ENCODE measurements at places on chromosomes 3 and 15.

DNA sequence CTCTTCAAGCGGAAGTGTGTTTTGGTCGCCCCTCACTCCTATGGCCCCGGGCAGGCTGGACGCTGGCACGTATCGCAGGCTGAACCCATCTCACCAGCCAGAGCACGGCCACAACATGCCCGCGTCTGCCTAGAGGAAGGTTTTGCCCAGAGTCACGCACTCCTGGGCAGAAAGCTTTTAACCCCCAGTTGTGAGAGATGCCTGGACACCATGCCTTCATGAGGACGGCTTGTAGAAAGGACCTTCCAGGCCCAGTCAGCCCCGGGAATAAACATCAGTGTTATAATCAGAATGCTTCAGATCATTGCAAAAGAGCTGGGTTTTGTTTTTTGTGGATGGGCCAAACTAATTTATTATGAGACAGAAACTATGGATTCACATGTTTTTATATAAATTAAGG, 16.5 kb downstream of the CYFIP1 start:
- no peak for ATAC-seq

DNA sequence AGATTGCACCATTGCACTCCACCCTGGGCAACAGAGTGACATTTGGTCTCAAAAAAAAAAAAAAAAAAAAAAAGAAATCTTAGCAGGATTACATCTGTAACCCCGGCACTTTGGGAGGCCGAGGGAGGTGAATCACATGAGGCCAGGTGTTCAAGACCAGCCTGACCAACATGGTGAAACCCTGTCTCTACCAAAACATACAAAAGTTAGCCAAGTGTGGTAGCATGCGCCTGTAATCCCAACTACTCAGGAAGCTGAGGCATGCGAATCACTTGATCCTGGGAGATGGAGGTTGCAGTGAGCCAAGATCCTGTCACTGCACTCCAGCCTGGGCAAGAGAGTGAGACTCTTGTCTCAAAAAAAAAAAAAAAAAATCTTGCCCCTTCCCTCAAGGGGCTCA, 40.4 kb downstream of the LIPC start:
- no peak for ATAC-seq

GRCh38 chr15:93452537-93453211, 363.7 kb upstream of the RGMA start:
- no peak for ATAC-seq

DNA sequence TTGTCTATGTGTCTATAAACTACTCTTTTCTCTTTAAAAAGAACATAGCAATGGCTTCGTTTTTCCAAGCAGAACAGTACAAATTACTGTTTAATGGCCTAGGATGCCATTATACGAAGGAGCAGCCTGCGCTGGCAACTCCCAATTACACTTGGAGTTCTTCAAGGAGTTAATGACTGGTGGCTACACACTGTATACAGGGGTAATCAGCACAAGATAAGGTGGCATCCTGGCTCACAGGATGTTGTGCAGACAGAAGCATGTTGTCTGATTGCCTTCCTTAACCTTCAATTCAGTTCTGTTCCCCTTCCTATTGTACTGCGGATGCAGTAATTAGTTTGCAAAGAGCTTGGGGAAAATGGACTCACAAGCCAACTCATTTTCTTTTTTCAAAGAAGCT, 250.7 kb upstream of the ROBO2 start:
- no peak for ATAC-seq

GRCh38 chr15:29059871-29060640, 174.3 kb downstream of the APBA2 start:
- ATAC-seq: no peak

- no peak for ATAC-seq
Observed at GRCh38 chr3:114504941-114505628, 211.3 kb downstream of the TIGIT start.

- peak; percentile 53 for ATAC-seq
Observed at GRCh38 chr3:50550079-50550736, 17.3 kb downstream of the C3orf18 start.

- ATAC-seq: peak; percentile 58
Observed at GRCh38 chr3:58074116-58074715, 66.0 kb downstream of the FLNB start.

DNA sequence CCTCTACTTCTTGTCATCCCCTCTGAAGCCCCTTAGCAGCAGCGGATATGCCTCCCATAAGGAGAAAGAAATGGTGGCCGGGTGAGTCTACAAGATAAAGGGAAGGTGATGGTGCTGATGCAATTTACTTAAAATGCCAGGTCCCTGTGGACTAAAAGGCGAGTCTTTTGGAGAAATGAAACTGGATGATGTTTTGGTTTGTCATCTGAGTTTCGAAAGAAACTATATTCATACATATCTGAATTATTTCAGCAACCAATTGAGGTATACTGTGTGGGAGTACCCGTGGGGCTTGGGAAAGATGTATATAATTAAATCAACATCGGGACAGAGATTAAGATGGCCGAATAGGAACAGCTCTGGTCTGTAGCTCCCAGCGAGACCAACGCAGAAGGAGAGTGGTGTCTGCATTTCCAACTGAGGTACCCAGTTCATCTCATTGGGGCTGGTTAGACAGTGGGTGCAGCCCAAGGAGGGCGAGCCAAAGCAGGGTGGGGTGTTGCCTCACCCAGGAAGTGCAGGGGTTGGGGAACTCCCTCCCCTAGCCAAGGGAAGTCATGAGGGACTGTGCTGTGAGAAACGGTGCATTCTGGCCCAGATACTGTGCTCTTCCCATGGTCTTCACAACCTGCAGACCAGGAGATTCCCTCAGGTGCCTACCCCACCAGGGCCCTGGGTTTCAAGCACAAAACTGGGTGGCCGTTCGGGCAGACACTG, 210.6 kb upstream of the CHRM5 start:
- ATAC-seq: peak; percentile 43

- ATAC-seq: no peak
Observed at GRCh38 chr3:162719684-162720341, 1223.2 kb downstream of the OTOL1 start.

- ATAC-seq: no peak
Observed at GRCh38 chr15:101431301-101431700, 58.2 kb downstream of the PCSK6 start.

GRCh38 chr15:59591356-59591755, 20.2 kb upstream of the GCNT3 start:
- no peak for ATAC-seq

GRCh38 chr3:100260081-100260684, 609 bp upstream of the TBC1D23 start:
- ATAC-seq: no peak

DNA sequence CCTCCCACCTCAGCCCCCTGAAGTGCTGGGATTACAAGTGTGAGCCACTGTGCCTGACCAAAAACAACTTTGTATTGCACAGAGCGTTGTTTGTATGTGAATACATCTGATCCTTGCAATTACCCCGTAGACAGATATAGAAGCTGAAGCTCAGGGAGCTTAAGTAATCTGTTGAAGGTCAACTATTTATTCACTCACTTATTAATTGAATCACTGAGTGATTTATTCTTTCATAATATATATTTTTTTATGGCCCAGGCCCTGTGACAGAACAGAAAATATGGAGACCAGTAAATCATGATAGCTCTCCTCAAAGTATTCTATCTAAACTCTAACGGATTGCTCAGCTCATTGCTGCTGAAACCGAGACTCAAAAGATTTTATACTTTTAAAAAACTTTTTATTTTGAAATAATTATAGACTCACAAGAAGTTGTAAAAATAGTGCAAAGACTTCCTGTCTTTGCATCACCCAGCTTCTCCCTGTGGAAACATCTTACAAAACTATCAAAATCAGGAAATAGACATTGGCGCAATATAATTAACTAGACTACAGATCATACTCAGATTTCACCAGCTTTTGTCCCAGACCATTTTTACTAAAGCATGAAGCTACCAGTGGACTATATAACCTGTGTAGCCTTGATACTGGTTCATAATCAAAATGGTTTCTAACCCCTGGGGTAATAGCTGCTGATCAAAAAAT, 466.1 kb downstream of the PDCD6IP start:
- no peak for ATAC-seq

GRCh38 chr15:58875343-58875742, 58.1 kb downstream of the SLTM start:
- ATAC-seq: no peak

GRCh38 chr3:62019906-62020305, 353.4 kb downstream of the FEZF2 start:
- no peak for ATAC-seq

GRCh38 chr3:128557531-128558280, 64.7 kb upstream of the GATA2 start:
- ATAC-seq: no peak

- ATAC-seq: no peak
Observed at GRCh38 chr15:85354461-85354860, 25.9 kb upstream of the AKAP13 start.

GRCh38 chr3:127573912-127574311, 16.6 kb downstream of the TPRA1 start:
- ATAC-seq: no peak

DNA sequence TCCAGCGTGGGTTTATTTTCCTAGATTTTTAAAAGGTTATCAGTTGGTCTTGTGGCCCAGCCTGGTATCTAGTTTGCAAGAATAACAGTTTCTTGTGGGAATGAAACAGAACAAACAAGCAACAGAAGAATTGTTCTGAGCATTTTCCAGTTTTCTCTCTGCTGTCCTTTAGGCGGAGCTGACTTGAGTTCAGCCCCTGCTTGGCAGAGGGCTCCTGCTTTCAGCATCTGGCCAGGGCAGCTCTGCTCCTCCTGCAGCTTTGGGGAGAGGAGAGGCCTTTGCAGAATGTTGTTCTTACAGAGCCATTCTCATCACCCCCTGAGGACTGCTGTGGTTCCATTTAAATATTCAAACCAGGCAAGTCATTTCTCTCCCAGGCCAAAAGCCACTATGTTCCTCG, 117.7 kb downstream of the ALDH1A2 start:
- no peak for ATAC-seq

- no peak for ATAC-seq
Observed at GRCh38 chr3:5232570-5232969, 45.1 kb downstream of the EDEM1 start.

DNA sequence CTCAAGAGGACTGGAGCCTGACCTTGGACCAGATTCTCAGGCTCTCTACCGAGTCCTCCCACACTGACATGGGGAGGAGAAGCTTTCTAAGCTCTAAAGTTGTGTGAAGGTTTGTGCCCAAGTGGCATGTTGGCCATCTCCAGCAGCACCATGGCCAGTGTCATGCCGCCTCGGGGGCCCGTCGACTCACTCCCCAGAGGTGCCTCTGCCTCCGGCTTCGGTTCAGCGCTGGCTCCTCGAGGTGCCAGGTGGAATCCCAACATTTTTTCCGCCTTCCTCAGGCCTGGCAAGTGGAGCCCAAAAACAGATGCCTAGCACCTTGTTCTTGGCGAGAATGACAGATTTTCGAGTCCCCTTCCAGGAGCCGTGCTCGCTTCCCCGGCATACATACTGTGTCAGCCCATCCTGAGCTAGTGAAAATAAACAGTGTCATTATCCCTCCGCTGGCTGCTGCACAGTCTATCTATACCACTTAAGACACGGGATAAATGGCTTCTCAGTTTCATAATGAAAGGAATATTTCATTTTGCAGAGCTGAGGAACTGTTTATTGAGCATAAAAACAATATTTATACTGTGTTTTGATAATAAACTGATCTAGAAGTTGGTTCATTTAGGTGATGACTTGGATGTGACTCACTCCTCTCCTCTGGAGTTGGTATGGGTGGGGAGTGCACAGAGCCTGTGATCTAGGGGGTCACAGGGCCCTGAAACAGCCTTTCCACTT, 328.5 kb upstream of the TLE3 start:
- no peak for ATAC-seq

GRCh38 chr15:62482785-62483429, 317.8 kb upstream of the C2CD4B start:
- peak; percentile 81 for ATAC-seq

- ATAC-seq: no peak
Observed at GRCh38 chr3:40876496-40876895, 322.8 kb upstream of the CTNNB1 start.

- no peak for ATAC-seq
Observed at GRCh38 chr15:39113741-39114140, 467.1 kb upstream of the THBS1 start.

DNA sequence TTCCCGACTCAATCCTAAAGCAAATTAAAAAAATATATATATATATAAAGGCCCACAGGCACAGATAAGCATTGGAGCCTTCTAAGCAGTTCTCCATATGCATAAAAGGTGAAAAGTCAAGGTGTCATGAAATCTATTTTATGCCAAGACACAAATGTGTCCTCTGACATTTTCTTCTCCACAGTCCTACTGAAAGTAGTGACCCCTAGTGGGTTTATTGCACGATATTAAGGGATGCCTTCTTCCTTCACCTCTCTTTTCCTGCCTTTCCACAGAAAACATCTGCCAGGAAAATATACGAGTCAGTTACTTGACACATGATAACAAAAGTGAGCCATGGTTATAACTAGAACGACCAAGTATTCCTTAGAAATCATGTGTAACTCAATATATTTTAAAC, 303.2 kb downstream of the TIGIT start:
- ATAC-seq: no peak

GRCh38 chr3:31251083-31251482, 281.6 kb upstream of the STT3B start:
- ATAC-seq: no peak

DNA sequence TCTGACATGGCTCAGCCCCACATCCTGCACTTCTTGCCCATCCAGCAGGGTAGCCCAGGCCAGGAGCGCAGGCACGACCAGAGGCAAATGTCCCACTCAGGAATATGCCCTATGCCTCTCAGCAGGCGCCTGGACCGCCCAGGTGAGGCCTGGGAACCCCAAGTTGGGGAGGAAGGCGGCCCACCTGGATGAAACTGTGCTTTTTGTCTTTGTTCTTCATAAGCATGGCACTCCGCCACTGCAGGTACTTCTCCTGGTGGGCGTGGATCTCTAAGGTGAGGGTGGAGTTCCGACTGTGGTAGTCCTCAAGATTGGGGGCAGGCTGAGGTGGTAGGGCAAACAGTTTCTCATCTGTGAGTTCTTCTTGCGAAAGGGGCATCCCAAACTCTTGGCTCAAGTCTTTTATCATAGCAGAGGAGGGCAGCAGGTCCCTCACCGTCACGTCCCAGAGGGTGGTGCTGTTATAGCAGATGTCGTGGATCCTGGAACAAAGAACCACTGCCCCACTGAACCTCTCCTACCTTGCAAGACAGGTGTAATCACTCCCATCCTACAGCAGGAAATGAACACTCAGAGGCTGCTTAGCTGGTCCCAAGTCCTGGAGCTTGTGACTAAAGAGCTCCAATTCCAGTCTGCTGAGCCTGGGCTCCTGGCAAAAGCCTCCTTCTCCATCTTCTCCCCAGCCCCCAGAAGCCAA, 53.2 kb downstream of the ACAD9 start:
- no peak for ATAC-seq

DNA sequence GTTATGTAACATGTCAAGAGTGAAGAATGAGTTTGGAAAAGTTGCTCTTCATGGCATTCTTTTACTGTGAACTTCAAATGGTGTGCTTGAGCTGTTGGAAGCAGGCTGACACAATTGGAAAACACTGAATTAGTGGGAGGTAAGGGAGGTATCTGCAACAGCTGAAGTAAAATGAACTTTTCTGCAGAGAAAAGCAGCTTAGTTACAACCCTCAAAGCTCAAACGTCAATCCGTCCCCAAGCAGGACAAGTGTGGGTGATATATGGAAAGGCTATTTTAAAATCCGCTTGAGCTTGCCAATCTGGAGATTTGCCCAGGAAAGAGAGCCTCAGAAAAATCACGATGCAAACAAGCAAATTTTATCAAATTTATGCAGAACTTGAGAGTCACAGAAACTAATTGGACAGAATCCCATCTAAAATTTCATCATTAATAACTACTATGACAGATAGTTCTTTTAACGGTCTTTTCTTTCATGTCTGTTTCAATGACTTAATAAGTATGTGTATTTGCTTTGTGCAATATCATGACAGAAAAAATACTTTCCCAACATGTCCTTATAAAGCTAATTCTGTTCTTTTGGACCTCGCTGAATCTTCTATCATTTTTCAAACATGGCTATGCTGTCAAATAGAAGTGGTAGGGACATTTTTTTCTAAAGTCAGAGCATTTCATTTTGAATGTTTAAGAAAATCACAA, 266.6 kb upstream of the SLITRK3 start:
- ATAC-seq: no peak

All from stimulated activated memory B cell treated with anti-CD40 and anti-IgM and Interleukin-4, amounts not matched to agents 10 μg/mL and 1 μg/mL and 100 μg/mL, for 72 hours (primary cell).